Epithelial cell of umbilical artery (primary cell): ENCODE measurements at places on chromosomes 4 and X. TPM values are rescaled to one million over a fixed set of nuclear protein-coding genes. Genes with fewer than 3 reads are reported as not detected.

The GAGE12H gene
- total RNA-seq = not detected in 2 replicates

The ANXA10 gene
- total RNA-seq = 0.30 TPM in 1 of 2 replicates, not detected in the other

The SMPX gene
- total RNA-seq = not detected in 2 replicates

The OPN1MW2 gene
- not detected in 2 replicates for total RNA-seq

The CSAG2 gene
- not detected in 2 replicates for total RNA-seq

The GUCY1A1 gene
- total RNA-seq = 20.1 and 21.4 TPM in 2 replicates

The RNF175 gene
- total RNA-seq = not detected in 2 replicates

The POU3F4 gene
- total RNA-seq = not detected in 2 replicates
